ENCODE measurements at places on chromosomes 5 and 9. TPM values are rescaled to one million over a fixed set of nuclear protein-coding genes. Genes with fewer than 3 reads are reported as not detected.

CNTNAP3 gene
- not detected for total RNA-seq

DNA sequence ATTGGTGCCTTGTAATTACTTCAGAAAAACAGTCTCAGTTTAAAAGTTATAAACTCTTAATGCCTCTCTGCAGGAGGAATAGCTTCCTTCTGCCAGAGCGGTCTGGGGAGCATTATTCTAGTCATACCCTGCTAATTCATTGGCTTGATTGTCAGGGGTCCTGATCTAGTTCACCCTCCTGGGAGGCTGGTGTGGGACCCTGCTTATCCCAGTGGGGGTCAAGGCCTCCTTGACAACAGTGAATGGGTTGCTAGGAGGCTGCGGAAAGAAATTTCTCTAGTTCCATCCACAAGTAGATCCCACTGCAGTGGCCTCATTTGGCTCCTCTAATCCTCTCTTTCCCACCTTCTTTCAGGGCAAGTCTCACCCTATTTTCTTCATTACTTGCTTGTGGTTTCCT is 105.7 kb downstream of the TMC1 start:
- no peak for DNase-seq

FOXE1 gene
- not detected for total RNA-seq

GRCh38 chr5:155066886-155067595 is 53.5 kb downstream of the KIF4B start:
- no peak for DNase-seq

EQTN gene
- not detected for total RNA-seq

GRCh38 chr9:124776954-124777648 is at the start of gene OLFML2A:
Gene OLFML2A, plus strand, starts transcription at chr9:124777133. Its CDS starts 138 bp downstream, at chr9:124777271.
- DNase-seq: peak; percentile 50

KCTD16 gene
- total RNA-seq: 0.65 TPM

GRCh38 chr5:173826428-173827350 is 61.5 kb upstream of the CPEB4 start:
- no peak for DNase-seq

- DNase-seq: peak; percentile 86
These were observed 21.3 kb downstream of the GALNT10 start for GRCh38 chr5:154211641-154212390.

- peak; percentile 58 for DNase-seq
These were observed 8.3 kb downstream of the UBE2D2 start for GRCh38 chr5:139569270-139569955.

DNA sequence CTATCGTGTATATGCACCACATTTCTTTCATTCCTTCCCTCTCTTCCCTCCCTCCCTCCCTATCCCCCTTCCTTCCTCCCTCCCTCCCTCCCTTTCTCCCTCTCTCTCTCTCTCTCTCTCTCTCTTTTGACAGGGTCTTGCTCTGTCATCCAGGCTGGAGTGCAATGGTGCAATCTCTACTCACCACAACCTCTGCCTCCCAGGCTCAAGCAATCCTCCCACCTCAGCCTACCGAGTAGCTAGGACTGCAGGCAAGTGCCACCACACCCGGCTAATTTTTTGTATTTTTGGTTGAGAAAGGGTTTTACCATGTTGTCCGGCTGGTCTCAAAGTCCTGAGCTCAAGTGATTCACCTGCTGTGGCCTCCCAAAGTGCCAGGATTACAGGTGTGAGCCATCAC is 1.1 kb upstream of the ANKS6 start:
- no peak for DNase-seq

- no peak for DNase-seq
These were observed 14.5 kb upstream of the NTNG2 start for GRCh38 chr9:132147331-132147730.

- DNase-seq: no peak
These were observed 820 bp upstream of the CFAP90 start for GRCh38 chr5:7851617-7852289.

FAM221B gene
- total RNA-seq: not detected

SPINK6 gene
- not detected for total RNA-seq

CARTPT gene
- not detected for total RNA-seq

DNA sequence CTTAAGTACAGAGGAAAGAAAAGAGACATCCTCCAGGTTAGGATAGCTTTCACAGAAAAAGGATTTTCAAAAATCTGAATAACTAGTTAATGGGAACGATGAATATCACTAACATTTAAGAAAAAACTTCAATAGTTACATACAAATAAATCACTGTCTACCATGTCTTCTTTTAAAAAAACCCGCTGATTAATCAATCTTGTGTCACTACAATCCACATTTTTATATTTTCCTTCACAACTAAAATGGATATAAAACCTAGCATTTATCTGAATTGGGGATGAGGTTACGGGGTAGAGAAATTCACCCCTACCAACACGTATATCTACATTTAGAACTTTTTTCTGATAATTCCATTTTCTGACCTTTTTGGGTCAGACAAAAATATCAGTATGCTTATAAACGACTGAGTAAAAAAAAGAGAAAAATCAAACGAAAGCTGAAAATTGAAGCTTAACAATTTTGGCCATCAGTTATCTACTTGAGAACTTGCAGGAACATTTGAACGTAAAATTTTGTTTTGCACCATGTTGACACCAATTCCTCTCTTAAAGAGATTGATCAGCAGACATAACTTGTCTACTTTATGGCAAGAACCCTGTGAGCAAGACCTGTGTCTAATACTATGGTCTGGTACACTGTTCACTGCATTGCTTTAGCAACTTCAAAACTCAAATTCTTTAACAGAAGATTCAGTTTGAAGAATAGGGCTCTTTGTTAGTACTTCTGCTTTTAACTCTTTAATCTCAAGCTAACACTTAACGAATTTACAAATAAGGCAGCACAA is 4.8 kb downstream of the NR3C1 start:
- peak; percentile 54 for DNase-seq

Data from GM23248 (cell line).